ENCODE measurements at places on chromosomes 5 and 9.
A peak's percentile ranks its signal among the peaks of the same experiment; 100 is the strongest.

GRCh38 chr5:147558826-147559225 lies 49.0 kb upstream of the DPYSL3 start:
- DNase-seq: peak; percentile 8

- no peak for DNase-seq
Measured at GRCh38 chr5:75716715-75717081, 539 bp downstream of the POC5 start.

GRCh38 chr9:135123773-135124134 lies 36.3 kb downstream of the OLFM1 start:
- peak; percentile 42 for DNase-seq

GRCh38 chr5:113520429-113520828 lies 6.9 kb downstream of the YTHDC2 start:
- DNase-seq: no peak

GRCh38 chr9:69193685-69194032 lies 19.6 kb downstream of the TJP2 start:
- DNase-seq: no peak

- DNase-seq: no peak
Measured at GRCh38 chr9:134128727-134129679, 6.9 kb upstream of the WDR5 start.

DNA sequence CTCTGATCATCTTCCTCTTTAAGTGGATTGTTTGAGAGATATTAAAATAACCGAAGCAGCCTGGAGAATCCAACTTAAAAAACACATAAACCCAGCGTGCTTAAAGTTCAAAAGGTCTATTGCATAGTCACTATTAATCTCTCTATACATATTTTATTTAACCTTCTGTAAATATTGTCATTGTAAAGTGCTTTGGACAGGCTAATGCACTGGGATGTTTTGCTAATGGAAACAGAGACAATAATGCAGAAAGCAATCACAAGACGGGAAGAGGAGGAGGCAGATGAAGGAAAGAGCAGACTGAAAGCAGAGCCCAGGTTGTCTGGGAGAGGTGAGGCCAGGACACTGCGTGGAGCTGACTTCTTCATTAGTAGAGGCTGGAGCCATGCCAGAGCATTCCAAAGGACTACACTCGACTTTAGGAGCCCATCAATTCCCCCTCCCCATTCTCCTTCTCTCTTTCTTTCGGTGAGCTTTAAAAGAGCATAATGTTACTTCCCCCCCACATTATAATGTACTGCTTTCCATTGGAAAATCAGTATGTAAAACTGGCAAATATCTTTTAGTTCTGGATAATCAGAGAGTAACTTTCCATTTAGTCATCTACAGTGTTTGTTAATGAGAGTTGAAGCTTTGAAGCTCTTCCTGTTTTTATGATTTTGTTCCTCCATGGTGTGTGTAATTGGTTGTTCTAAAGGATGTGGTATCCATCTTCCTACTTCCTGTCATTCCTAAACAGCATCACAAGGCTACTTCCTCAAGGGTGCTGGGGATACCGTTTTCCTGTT lies 307.3 kb upstream of the MPDZ start:
- DNase-seq: no peak

- DNase-seq: no peak
Measured at GRCh38 chr5:159030357-159030756, 69.4 kb downstream of the EBF1 start.

Data from C1 segment of cervical spinal cord (tissue), 14 donors.